NCI-H82 (cell line): ENCODE measurements at places on chromosomes 3 and 15.

DNA sequence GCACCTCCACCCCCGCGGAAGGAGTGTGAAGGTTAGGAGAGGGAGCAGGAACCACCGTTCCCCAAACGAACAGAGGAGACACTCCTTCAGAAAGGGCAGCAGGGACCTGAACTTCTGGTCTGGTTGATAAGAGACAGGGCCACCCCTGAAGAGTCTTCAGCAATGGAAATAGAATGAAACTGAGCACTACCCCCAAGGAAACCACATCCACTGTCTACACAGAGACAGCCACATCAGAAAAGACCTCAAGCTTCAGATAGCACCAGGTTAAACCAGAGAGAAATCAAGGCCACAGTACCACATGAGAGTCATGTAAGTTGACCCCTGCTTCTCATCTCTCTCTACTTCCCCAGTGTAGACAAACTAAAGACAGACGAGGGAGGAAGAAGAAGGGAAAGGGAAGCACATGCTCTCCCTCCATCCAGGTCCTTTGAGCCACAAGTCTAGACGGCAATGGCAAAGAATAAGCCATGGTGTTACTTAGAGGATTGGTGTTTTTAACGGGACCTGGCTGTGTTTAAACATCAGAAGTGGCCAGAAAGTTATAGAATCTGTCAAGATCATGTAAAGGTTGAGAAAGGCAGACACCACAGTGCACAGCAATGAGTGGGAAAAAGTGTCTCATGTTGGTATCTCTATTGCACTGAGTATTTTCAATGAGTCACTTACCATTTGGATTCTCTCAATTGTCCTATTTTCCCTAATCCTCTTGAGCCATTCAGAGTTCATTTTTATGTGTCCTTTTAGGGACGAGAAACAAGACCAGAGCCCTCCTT, 31.4 kb upstream of the CTNNB1 start:
- DNase-seq, result no peak

DNA sequence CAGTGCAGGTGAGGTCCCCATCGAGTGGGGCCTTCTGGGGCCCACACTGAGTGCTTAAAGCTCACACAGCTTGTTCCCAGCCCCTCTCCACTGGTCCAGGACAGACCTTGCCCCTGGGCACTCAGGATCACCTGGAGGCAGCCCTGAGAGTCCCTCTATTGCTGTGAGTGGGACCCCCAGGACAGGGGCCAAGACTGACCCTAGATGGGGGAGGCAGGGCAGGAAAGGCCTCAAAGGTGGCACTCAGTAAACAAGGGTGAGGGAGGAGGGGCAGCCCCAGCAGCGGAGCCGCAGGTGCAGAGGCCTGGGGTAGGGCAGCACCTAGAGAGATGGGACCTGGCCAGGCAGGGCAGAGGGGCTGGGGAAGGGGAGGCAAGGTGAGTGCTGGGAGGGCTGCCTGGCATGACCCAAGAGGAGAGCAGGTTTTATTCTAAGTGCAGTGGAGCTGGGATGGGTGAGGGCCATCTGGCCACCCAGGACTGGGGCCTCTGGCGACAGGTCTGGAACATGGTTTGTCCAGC, 27.9 kb downstream of the CFAP100 start:
- no peak for DNase-seq

GRCh38 chr3:19002606-19003005, 145.7 kb upstream of the KCNH8 start:
- DNase-seq, result no peak

- DNase-seq, result no peak
These were observed 997.6 kb downstream of the MCTP2 start for GRCh38 chr15:95228856-95229555.

DNA sequence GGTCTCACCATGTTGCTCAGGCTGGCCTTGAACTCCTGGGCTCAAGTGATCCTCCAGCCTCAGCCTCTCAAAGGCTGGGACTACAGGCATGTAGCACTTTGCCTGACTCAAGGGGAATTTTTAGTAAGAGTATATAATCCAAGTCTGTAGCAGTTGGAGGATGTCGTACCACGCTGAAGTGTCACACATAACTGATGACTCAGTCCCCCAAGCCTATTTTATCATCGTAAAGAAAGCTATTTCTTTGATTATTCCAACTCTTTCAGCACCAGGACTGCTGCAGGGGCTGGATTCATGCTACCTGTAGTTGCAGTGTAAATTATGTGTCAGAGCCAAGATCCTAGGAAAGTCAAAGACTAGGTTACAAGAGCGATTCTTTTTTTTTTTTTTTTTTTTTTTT, 1.4 kb upstream of the PRKCI start:
- DNase-seq, result no peak

DNA sequence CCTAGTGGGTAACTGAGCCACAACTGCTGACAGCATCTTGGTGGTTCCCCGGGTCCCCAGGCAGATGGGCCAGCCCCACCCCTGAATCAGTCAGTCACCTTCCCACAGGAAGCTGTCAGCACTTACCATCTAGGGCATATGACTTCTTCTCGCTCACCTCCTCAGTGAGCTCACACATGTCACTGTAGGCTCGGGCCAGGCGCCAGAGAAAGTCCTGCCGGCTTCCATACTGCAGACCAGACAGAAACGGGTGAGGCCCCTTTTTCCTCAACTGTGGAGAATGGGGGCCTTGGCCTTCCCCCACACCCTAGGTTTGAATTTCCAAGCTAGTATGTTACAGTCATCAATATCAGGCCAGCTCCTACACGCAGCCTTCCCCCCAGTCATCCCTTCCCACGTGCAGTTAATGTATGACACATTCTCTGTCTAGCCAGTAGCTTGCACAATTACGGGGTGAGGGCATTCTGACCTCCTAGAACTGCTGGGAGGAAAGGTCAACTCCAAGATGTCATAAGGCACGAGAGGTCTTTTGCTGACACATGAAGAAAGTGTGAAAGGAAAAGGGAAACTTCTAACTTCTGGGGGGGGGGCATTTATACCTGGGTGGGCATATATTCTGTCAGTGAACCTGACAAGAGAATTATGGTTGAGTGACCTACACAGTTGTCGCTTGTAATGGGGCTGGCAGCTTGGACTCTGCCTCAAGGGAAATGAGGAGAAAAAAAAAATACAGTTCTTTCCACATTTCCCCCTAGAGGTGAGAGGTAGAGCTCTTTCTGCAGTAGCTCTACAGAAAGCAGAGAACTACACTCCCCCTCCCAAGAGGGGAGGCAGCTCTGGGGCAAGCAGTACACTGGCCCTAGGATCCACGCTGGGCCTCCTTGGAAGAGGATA, 10.9 kb downstream of the RMDN3 start:
- no peak for DNase-seq

DNA sequence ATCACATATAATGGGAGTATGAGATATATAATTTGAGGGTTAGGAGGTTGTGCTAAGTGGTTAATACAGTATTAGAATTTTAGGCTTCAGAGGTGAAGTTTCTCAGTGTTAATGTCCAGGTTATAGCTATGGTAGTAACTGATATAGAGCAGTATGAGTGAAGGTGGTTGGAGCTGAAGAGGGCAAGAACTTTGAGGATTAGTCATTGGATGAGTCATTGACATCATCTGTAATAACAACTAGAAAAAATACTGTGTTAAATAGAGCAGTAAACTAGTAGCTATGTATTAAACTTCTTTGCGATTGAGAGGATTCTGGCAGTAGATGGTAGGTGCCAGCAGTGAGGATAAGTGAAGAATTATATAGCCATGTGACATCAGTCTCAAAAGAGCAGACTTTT, 47.5 kb upstream of the EIF3J start:
- DNase-seq, result no peak

DNA sequence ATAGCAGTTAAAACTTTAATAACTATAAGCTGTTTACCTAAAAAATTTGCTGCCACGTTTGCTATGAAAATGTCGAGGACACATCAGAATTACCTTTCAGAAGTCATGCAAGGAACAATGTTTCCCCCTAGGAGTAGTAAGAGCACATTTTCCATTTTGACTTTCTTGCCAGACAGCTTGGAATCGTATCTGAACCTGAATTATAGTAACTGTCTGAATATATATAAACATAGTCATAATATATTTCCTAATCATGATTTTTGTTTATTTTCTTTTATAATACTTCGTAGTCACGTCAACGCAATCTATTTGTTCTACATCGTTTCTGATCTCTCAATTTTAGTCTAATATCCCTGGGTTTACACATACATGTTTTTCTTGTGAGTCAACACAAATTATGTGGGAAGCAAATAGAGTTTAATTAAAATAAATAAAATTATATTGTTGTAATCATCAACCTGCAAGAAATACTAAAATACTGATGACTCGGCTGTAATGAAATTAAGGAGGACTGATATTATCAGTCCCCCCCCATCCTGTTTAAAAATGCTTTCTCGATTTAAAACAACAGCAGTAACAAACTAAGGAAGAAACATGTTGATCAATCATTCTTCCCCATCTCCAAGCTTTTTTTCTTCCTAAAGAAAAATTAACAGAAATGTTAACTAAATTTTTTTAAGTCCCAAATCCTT, 78.4 kb downstream of the MME start:
- no peak for DNase-seq

GRCh38 chr15:98400120-98400519, 248.2 kb upstream of the IGF1R start:
- DNase-seq, result no peak
